ENCODE measurements at places on chromosomes 5 and 9.

DNA sequence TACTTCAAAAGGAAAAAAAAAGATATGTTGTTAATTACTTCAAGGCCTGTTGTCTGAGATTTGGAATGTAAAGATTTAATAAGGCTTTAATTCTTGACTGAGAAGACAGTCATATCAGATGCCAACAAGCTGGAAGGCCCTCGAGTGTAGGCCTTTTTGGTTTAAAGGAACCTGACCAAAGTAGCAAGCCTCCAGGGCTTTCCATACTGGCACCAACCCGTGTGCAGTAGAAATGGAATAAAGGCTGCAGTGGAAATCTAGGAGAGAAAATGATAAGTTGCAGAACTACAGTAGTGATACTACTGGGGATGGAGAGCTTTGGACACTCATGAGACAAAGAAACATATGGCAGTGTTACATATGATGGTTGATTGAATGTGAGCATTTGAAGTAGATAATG lies 358.0 kb downstream of the TAF11L14 start:
- DNase-seq, result no peak

DNA sequence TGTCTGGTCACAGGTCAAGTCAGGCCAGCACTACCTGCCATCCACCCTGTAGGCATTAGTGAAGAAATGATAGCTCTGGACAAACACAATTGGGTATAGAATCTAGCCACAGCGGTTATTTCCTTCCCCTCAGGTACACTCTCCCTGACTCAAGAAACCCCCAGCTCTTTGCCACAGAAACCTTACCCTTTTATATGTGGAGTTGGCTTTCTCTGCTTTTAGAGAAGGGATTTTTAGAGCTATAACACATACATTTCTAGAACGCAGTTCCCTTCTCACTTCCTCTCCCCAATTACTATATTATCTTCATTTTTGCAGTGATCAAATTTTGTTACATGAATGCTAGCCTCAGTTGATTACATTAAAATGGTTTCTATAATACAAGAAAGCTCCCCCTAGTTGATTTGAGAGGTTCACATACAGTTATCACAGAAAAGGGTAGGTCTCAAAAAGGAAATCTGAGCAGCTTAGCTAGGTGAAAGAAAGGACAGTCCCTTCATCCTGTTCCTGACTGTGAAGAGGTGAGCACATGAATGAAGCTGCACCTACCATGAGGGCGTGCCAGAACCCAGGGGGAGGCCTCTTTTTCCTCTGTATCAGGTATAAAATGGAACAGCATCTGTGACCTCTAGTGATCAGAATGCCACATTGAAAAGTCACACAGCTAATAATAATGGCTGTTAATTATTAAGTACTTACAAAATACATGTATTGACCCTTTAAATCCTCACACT lies 425.6 kb downstream of the KIAA0825 start:
- DNase-seq, result no peak

- DNase-seq, result no peak
These were observed 30.5 kb downstream of the CCNH start for GRCh38 chr5:87382224-87382623.

DNA sequence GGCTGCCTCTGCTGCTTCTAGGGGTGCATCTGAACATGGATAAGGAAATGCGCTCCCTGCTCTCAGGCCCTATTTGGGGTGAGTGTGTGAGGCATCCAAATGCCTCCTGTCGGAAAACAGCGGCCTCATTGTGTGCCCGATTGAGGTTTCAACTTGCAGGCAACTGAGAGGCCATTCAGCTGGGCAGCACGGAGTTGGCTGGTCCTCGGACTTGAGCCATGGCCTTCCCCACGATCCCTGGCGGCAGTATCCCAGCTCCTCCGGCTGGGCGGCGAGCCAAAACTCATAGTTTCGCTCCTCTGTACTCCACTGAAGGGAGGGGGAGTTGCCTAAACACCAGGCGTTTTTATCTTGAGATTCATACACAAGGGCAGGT lies 597.3 kb upstream of the SGCD start:
- no peak for DNase-seq

GRCh38 chr9:77659926-77660325 lies 11.8 kb upstream of the GNA14 start:
- DNase-seq, result no peak

DNA sequence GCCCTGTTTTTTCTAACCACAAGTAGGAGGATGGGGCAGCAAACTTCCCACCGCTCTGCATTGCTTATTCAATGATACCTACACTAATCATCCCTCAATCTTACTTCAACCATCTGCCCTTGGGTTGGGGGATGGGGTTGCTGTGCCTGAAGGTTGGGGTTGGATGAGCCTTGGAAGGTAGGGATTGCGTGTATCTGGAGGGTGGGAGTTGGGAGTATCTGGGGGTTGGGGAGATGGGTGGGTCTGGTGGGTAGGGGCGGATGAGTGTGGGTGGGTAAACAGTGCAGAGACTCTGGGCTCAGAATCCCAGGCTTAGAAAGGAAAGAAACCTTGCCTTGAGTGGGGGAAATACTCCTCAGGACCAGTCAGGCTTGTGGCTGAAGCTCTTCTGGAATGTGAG lies 467.4 kb downstream of the DIRAS2 start:
- no peak for DNase-seq

- peak; percentile 91 for DNase-seq
These were observed 128.0 kb downstream of the PIP5K1B start for GRCh38 chr9:68832861-68833518.

- DNase-seq, result no peak
These were observed 24.4 kb upstream of the FIBCD1 start for GRCh38 chr9:130963337-130963908.

- DNase-seq, result peak; percentile 63
These were observed at the start of gene FAXDC2 for GRCh38 chr5:154850255-154851062. Gene FAXDC2 (minus strand): TSS chr5:154850603. CDS start chr5:154838178, 12,425 bp downstream.

DNA sequence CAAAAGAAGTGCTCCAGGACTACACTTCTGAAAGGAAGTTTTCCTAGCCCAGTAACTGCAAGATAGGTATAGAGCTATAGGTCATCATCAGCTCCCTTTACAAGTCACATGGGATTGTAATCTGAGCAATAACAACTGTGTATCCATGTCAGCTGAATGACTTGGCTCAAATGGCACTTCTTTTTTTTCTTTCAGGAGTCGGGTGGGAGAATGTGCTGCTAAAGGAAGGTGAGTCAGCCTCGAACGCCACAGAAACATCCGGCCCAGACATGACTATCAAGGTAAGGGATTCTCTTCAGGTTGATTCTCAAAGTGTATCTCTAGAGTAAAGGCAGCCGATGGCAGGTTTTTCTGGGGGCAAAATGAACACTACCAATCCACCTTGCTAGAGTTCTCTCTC lies 192.2 kb downstream of the C9orf152 start:
- no peak for DNase-seq

DNA sequence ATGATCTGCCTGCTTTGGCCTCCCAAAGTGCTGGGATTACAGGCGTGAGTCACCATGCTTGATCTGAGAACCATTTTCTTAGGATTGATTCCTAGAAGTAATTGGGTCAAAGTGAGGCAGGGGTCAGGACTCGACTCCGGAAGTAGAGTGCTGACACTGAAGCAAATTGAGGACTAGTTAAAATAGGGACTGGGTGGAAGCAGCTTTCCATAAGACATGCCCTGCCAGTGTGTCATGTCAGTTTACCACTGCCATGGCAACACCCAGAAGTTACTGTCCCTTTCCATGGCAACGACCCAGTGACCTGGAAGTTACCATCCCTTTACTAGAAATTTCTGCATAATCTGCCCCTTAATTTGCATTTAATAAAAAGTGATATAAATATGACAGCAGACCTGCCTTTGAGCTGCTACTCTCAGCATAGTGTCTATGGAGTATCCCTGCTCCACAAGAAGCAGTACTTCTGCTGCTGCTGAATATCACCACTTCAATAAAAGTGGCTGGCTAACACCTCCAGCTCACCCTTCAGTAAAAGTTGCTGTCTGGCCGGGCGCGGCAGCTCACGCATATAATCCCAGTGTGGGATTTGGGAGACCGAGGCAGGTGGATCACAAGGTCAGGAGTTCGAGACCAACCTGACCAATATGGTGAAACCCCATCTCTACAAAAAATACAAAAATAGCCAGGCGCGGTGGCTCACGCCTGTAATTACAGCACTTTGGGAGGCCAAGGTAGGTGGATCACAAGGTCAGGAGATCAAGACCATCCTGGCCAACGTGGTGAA lies 47.8 kb upstream of the JADE2 start:
- peak; percentile 41 for DNase-seq

GRCh38 chr9:112858625-112859147 lies 32.0 kb downstream of the SLC46A2 start:
- DNase-seq, result peak; percentile 57

DNA sequence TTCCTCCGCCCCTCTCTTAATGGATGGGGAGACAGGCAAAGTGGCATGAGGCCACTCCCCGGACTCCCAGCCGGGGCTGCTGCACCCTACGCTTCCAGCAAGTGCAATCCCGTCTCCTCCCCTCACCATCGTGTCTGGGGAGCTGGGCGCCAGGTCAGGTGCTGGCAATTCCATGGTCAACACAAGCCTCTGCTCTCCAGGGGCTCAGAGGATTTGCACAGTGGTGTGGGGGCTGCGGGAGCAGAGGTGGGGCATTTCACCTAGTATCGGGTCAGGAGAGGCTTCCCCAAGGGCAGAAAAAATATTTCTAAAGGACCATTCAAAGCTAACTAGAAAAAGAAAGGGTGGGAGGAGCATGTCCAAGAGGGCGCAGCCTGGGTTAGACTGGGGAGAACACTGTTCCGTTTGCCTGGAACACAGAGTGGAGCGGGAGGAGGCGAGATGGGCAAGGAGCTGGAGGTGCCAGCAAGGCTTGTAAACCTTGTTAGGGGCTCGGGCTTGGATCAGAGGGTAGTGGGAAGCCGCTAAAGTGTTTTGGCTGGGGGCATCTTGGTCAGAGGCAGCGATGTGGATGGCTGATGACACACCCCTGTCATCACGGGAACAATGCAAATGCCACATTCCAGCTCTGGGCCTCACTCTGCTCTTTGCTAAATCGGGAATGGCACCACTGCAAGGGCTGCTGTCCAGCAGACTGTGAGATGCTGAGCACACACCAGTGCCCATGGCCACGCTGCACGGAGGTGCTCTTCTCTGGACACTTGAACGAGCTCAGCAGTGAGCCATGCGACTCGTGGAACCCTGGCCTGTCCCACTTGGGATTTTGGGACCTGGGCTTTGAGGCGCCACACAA lies 191.7 kb downstream of the CDK5RAP2 start:
- no peak for DNase-seq

- no peak for DNase-seq
These were observed 602 bp upstream of the ACTL7A start for GRCh38 chr9:108861464-108861863.

DNA sequence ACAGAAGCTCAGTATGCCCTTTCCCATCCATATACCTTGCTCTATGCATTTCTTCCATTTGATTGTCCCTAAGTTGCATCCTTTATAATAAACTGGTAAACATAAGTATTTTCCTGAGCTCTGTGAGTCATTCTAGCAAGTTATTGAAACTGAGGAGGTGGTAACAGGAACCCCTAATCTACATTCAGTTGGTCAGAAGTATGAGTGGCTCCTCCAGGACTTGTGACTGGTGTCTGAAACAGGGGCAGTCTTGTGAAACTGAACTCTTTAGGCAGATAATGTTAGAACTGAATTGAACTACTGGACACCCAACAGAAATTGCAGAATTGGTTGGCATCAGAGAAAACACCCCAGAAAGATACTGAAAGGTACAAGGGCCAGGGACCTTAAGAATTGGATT lies 133.1 kb upstream of the POU5F2 start:
- no peak for DNase-seq

- no peak for DNase-seq
These were observed 58.0 kb upstream of the IL6ST start for GRCh38 chr5:56052735-56053134.

DNA sequence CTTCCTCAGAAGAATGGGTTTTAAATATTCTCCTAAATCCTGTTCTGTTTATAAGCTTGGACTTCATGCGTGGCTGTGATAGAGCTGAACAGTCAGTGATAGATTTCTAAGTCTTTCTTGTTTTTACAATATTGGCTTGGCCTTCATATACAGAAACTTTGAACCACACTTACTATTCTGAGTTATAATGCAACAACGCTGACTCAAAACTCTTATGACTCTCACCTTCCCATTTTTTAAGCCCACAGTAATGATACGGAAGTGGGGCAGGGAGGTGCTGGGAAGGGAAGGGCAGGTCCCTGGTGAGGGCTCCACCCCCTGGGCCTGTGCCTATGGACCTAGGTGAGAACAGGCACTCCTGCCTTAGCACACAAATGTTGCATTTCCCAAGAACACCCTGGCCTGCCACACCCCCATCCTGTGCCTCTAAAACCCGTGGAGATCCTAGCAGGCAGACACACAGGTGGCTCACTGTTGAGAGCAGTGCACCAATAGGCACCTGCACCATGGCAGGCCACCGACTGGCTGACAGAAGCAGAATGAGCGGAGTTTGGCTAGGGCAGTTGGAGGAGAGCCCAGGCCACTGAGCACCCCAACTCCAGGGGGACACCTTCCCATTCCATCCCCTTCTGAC lies 376.7 kb downstream of the GABRG2 start:
- no peak for DNase-seq

- DNase-seq, result no peak
These were observed 52.2 kb downstream of the PDE8B start for GRCh38 chr5:77262697-77263096.

DNA sequence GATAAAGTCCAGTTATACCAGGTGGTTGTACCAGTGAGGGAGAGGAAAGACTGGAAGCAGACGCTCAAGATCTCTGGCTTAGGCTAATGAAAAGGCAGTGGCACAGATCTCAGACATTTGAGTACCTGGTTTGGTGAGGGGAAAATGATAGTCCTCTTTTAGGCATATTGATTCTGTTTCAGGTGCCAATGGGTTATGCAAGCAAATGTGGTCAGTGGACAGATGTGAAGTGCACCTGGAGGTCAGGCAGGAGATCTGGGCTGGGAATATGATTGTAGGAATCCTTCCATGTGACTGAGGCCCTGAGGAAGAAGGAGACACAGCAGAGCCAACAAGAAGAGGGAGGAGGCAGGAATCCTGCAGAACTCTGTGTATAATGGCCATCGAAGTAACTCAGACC lies 63.7 kb upstream of the SMARCA2 start:
- DNase-seq, result no peak

- no peak for DNase-seq
These were observed 273.2 kb upstream of the EFNA5 start for GRCh38 chr5:107943923-107944322.

- DNase-seq, result no peak
These were observed 221.1 kb downstream of the MAN2A1 start for GRCh38 chr5:109910874-109911273.

- no peak for DNase-seq
These were observed 28.8 kb upstream of the PANK3 start for GRCh38 chr5:168607946-168608345.

- no peak for DNase-seq
These were observed 10.1 kb upstream of the ZNF484 start for GRCh38 chr9:92887880-92888338.

GRCh38 chr5:123414974-123415373 lies 8.2 kb downstream of the CEP120 start:
- no peak for DNase-seq

GRCh38 chr9:121463026-121463807 lies 36.4 kb downstream of the GGTA1 start:
- peak; percentile 76 for DNase-seq

Data from hematopoietic multipotent progenitor cell treated with erythropoietin and hydrocortisone succinate and interleukin-3 and kit ligand, for 6 days (in vitro differentiated cells).